CD4-positive, alpha-beta T cell treated with Interleukin-2 at 100 ng/mL for 4 hours (primary cell): ENCODE measurements at places on chromosomes 5 and 9.

- no peak for DNase-seq
Observed at GRCh38 chr5:1278216-1278615, 16.7 kb downstream of the TERT start.

DNA sequence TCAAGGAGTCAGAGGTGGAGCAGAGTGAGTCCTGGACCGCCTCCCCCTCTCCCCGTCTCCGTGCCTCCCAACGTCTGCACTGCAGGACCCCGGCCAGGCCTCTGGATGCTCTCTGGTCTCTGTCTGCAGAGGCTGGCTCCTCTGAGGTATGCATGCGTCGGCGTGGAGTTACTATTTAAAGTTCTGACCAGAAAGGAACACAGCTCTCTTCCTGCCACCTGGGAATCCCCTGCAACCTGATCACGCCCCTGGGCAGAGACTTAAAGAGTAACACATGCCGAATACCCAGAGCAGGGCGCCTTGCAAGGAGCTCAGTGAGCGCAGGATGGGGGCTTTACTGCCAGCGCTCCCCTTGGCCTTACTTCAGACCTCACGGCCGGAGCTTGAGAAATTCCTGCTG, 16.0 kb downstream of the ANXA6 start:
- DNase-seq: peak; percentile 70

- DNase-seq: peak; percentile 9
Observed at GRCh38 chr9:111661802-111662521, 557 bp downstream of the GNG10 start.

DNA sequence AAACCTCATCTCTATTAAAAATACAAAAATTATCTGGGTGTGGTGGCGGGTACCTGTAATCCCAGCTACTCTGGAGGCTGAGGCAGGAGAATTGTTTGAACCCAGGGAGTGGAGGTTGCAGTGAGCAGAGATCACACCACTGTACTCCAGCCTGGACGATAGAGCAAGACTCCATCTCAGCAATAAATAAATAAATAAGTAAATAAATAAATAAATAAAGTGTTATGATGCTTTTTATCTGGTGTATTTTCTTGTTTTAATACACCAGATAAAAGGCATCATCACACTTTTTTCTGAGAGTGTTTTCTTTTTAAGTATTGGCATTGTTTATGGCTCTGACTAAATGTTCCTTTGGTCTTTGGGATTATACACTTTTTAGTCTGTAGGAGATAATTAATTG, 24.2 kb upstream of the LECT2 start:
- no peak for DNase-seq

GRCh38 chr5:64273276-64273675, 107.6 kb downstream of the RNF180 start:
- DNase-seq: no peak

DNA sequence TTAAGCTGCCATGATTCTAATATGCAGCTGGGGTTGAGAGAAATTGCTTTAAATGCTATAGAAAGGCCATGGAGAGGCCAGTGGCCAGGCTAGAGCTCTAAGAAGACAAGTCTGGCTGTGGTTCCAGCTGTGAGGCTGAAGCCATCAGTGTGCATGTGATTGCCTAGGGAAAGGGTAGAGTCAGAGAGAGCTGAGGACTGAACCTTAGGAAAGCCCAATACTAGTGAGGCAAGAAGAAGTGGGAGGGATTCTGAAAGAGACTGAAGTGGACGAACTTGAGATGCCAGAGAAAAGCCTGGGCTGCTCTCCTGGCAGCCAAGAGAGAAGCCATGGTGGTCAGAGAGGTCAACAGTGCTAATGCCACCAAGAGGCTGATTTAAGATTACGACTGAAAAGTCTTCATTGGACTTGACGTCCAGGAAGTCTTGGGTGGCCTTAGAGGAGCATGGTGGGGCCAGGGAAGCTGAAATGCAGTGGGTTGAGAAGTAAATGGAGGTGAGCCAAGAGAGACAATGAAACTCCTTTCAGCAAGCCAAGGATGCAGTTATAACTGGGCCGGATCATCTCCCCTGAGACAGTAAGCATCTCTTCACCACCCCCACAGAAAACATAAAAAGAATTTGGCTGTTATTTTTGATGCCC, 133.2 kb downstream of the TMEM174 start:
- DNase-seq: no peak

GRCh38 chr9:97354637-97355036, 47.2 kb downstream of the CCDC180 start:
- DNase-seq: no peak

DNA sequence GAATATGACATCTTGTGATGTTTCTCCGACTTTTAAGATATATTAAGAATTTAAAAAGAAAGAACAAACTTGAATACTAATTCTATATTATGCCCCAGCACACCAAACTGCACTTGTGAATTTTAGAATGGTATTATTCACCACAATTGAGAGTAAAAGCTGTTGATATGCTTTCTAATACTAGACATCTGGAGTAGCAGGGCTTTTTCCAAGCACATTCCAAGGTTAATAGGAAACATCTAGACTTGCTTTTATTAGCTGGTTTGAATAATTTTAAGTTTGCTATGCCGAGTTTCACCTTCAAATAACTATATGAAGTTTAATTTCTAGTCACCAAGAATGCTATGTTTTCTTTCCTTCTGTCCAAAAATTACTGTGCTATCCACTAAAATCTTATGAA, 13.5 kb downstream of the NREP start:
- no peak for DNase-seq

DNA sequence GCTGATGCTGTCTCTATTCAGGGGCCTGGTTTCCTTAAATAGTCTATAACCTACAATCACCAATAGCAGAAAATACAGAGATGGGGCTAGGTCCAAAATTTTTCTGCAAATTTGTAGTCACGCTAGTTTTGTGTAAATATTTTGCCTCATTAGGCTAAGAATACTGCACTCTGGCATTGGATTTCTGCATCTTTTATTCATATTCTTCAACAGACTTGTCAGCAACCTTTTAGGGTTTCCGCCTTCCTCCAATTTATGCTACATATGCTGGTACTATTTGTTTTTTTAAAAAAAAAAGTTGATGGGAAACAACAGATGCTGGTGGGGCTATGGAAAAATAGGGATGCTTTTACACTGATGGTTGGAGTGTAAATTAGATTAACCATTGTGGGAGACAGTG, 202.3 kb downstream of the GABRB2 start:
- no peak for DNase-seq

GRCh38 chr9:136179101-136179616, 25.8 kb downstream of the LHX3 start:
- no peak for DNase-seq

DNA sequence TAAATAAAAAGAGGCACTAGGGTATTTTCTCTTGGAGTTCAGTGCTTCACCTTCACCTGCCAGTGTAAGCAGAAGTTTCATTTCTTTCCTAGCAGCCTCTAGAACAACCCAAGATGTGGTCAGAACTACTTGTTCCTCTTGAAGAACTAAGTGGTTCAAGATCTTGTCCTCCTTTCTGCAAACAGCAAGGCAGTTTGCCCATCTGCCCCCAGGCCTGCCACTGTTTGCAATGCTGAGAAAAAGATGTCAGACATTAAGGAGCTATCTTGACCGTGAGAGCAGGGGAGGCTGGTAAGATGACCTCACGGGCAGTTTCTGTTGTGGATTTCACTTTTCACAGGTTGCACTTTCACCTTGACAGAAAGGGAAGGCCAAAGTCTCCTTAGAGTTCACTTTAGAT, 52.0 kb upstream of the KLF4 start:
- no peak for DNase-seq

- peak; percentile 6 for DNase-seq
Observed at GRCh38 chr5:163916376-163916775, 411.0 kb downstream of the MAT2B start.

DNA sequence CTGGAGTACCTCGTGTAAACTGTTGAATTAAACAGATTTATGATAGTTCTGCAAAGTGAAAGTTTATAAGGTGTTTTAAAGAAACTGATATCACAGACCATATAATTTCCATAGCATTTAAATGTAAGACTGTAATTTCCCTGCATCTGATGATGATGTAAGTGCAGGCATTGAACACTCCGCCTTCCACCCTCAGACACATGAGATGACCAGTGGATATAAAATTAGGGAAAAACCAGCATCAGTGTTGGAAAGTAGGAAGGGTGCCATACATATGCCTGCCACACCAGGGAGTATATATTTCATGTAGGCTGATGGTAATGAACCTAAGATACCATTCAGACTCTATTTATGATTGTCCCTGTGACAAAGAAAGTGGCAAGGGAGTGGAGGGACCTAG, 519.2 kb downstream of the ACTL7B start:
- DNase-seq: no peak

GRCh38 chr5:15620501-15620900, 120.5 kb downstream of the FBXL7 start:
- DNase-seq: no peak

- no peak for DNase-seq
Observed at GRCh38 chr5:170782438-170782837, 1.1 kb upstream of the GABRP start.

- DNase-seq: no peak
Observed at GRCh38 chr5:6554812-6555211, 78.0 kb downstream of the NSUN2 start.

DNA sequence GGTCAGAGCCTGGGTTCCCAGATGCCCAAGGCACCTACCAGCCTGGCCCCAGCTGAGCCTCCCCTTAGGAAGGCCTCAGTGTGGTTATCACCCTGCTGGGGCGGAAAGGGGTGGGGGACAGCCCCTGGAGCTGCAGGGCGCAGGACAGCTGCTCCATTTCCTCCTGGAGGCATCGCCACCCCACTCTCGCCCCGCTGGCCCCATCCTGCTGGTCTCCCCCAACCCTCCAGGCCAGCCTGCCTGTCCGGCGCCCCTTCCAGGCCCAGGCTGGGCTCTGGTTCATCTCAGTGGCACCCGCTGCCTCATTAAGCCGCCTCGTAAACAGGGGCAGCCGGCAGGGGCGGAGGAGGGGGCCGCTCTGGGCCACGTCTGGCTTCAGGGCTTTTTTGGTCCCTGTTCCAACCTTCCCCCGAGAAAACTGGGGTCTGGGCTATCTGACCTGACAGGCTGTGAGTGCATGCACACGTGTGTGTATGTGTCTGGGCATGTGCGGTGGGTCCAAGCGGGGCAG, 30.8 kb upstream of the ENHO start:
- no peak for DNase-seq
